NCI-H1417 (cell line): ENCODE measurements at places on chromosomes 1 and 21.

- peak; percentile 19 for DNase-seq
Observed at GRCh38 chr1:3610527-3611169, 660 bp downstream of the MEGF6 start.

DNA sequence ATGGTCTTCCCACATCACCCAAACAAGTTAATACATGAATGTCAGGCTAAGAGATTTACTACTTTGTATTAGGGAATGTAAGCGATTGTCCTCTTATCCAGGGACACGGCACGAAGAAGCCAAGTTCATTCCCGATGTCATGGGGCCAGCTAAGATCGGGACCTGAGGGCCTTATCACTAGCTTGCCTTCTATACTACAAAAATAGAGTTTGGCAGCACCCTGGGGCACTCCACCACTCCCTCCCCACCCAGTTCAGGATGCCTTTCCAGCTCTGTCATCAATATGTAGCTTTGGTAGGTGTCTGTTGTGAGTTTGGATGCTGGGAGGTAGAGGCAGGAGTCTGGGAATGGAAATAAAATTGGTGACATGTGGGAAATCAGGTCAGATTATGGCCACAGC is 197.5 kb downstream of the ATG4C start:
- no peak for DNase-seq

GRCh38 chr1:72530646-72531045 is 248.3 kb upstream of the NEGR1 start:
- no peak for DNase-seq

- no peak for DNase-seq
Observed at GRCh38 chr1:87108814-87109411, 194.5 kb downstream of the HS2ST1 start.

DNA sequence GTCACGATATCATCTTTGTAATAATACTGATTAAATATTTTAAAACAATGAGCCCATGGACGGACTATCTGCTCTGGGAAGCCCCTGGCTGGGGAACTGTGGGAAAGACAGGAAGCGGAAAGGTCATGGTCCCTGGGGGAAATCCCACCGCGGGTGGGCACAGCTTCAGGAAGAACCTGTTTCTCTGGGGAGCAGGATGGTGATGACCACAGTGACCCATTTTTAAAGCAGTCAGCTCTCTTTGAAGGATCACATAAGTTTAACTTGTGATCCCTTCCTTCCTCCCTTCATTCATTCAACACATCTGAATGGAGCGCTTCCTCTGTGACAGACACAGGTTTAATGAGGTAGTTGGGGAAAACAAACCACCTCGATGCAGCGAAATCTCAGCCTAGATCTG is 73.0 kb downstream of the DHRS3 start:
- DNase-seq, result no peak

DNA sequence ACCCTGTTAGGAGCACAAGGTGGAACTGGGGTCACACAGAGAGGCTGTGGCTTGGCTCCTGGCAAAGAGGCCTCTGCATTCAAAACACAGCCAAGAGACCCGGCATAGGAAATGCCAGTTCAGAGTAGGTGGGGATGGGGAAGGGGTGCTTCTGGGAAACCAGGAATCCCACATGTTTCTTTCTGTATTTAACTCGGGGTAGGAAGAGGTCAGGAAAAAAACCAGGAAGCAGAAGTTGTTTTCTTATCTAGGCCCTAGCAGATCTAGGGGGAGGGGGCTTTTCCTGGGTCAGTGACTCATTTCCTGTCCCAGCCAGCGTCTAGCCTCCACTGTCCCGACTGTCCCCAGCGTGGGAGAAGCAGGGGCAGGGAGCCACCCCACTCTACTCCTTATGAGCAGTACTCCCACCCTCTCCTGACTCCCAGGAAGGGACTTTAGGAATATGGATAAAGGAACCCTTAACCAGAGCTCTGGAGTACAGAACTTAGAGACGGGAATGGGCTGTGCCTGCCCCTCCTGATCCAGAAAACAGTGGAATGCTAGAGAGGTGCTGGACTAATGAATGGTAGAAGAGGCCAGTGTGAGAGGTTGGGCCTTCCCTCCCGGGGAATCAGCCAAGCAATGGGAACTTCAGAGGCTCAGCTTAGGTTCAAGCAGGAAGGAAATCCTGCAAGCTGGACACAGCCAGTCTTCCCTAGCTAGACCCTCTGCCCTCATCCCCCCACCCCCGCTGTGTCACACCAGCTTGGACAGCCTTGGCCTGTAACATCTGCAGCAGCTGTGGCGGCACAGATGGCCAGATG is 5.7 kb downstream of the FHL3 start:
- no peak for DNase-seq

- DNase-seq, result no peak
Observed at GRCh38 chr1:7583291-7584096, 187.6 kb upstream of the VAMP3 start.

- DNase-seq, result peak; percentile 88
Observed at GRCh38 chr1:165235777-165236291, 120.7 kb downstream of the LMX1A start.

- no peak for DNase-seq
Observed at GRCh38 chr1:68328490-68328889, 96.2 kb upstream of the WLS start.

GRCh38 chr1:209062081-209062620 is 521.4 kb upstream of the CAMK1G start:
- DNase-seq, result no peak

GRCh38 chr1:23916209-23917131 is 3.3 kb upstream of the CNR2 start:
- DNase-seq, result peak; percentile 51
